Pancreas (tissue), 10 donors: ENCODE measurements at places on chromosomes 3 and 15. TPM values are rescaled to one million over a fixed set of nuclear protein-coding genes. Genes with fewer than 3 reads are reported as not detected.

DNA sequence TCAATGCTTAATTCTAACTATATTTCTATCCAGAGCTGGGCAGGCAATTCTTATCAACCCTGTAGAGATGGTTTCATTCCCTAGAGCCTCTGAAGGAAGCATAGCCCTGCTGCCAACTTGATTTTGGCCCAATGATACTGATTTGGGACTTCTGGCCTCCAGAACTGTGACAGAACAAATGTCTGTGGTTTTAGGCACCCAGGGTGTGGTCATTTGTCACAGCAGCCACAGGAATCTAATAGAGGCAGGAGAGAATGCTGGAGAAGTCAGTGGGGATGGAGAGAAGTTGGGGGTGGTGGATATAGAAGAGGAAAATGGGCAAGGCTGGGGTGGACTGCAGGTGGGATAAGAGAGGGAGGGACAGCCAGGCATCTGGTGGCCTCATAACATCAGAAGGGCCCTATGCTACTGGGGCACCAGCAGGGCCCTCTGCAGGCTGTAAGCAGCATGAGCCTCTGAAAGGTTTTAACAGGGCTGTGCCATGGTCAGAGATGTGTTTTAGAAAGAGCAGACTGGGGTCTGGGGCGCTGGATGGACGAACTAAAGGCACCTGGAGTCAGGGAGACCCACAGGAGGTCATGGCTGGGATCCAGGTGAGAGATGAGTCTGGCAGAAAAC, 19.8 kb downstream of the MRPS11 start:
- no peak for DNase-seq

GRCh38 chr3:24689353-24689752, 194.7 kb upstream of the THRB start:
- no peak for DNase-seq

- no peak for DNase-seq
Observed at GRCh38 chr15:71313806-71314205, 198.5 kb downstream of the THSD4 start.

DNA sequence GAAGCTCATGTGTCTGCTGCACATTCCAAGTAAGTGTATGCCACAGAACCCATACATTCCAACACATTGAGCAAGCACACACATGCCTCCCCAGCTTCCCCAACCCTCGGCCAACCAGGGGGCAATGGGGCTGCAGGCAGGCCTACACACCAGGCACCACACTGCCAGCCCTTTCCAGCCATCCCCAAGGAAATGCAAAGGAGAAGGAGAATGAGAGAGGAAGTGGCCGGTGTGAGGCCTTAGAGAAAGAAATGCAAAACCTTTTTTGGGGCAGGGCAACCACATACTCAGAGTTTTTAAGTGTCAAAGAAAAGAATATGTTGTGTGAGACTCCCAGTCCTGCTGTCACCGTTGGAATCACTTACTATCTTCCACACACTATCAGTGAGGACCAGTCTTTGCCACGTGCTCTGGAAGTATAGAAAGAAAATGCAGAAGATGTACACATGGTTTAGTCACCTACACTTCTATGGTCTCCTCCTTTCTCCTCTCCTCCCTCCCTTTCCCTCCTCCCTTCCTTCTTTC, 11.1 kb downstream of the IGF2BP2 start:
- DNase-seq, result no peak

- no peak for DNase-seq
Observed at GRCh38 chr15:100663086-100663914, 60.9 kb downstream of the ASB7 start.

- peak; percentile 84 for DNase-seq
Observed at GRCh38 chr3:36944012-36944640, 728 bp downstream of the TRANK1 start.

DNA sequence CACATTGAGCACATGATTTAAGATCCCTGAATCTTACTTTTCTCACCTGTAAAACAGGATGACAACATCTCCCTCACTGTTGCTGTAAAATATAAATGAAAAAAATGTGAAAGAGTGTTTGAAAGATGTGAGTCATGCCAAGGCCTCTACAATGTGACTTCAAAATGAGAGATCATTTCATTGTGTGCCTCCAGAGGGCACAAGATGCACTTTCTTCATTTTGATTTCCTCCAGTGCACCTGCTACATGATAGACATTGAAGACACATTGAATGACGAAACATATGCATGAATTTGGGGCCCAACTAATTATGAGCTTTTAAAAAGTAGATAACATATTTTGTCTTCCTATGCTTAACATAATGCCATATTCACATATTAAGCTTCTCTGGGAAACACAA, 170.3 kb downstream of the MOBP start:
- no peak for DNase-seq

- DNase-seq, result no peak
Observed at GRCh38 chr15:92889390-92890107, 10.6 kb upstream of the CHD2 start.

GRCh38 chr15:53447053-53447574, 312.3 kb downstream of the WDR72 start:
- no peak for DNase-seq

- no peak for DNase-seq
Observed at GRCh38 chr3:13167064-13167743, 94.0 kb upstream of the IQSEC1 start.

- DNase-seq, result no peak
Observed at GRCh38 chr15:64897345-64897985, 14.2 kb upstream of the ANKDD1A start.

DNA sequence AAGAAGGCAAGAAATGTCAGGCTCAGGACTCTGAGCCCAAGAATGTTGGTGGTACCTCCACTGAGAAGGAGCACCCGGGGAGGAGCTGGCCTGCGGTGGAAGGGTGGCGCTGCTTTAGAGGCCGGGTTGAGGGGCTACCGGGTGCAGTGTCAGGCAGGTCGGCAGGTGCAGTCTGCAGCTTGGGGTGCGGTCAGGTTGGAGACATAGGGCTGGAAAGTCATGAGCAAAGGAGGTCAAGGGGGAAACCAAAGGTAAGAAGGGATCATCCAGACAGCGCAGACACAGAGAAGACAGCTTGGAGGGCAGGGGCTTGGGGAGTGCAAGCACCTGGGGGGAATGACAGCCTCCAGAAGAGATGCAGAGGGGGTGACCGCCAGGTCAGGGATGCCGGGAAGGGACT, 274.4 kb upstream of the LYSMD4 start:
- no peak for DNase-seq

DNA sequence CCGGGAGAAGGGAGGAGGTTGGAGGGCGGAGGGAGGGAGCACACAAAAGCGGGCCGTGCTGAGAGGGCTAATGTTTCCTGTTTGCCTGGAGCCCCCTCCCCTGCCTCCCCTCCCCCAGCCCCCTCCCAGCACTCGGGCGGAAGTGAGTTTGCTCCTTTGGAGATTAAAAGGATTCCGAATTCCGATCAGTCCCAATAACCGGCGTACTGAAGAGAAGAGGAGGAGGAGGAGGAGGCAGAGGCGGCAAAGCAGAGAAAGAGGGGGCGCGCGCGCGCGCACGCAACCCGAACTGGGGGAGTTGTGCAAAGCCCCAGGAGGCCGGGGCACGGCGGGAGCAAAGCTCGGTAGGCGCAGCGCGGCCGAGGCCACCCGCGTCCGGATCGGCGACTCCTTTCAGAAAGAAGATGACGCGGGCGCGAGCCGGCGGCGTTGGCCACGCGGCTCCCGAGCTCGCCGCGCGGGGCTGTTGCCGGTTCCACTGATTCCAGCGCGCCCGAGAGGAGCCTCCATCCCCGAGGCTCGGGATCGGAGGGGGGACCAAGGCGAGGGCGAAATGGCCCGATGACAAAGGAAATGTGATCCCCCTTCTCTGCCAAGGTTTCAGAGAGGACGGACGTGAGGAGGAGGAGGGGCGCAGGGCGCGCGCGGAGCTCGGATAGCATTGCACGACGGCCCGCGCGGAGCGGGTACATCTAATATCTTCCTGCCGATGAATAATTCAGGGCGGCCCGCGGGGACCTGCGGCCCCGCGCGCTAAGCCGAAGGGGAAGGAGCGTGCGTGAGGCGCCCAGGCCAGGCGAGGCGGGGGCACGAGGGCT, 1.1 kb upstream of the TRIM71 start:
- no peak for DNase-seq

- no peak for DNase-seq
Observed at GRCh38 chr15:85280203-85280602, 100.2 kb upstream of the AKAP13 start.

DNA sequence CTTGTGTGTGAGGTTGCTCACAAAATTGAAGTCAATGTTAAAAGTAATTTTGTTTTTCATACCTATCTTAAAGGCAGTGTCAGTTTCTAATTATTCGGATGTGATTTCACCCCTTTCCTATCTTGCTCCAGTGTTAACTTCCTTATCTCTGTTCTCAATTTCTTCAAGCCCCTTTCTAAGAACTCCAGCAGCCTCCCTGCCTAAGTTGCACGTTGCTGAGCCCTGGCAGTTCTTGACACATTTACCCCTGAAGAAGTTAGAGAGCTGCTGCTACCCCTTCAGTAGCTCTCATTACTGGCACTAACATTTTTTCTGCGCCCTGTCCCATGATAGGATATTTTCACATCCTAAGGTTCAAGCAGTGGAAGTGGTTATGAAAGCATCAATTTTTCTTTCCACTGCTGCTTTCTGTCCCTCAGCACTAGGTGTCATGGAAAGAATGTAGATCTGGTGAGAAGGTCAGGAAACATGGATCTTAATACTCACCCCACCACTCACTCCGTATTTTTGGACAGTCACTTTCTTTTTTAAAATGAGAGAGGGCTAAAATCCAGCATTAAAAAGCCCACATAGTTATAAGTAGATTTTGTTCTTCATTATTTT, 62.9 kb downstream of the OPA1 start:
- DNase-seq, result no peak

The BMF gene
- polyA plus RNA-seq, result 4.8 TPM

The ITIH1 gene
- polyA plus RNA-seq, result 1.2 TPM

The EXD1 gene
- polyA plus RNA-seq, result not detected

The PPM1L gene
- 3.5 TPM for polyA plus RNA-seq
